Left lobe of liver (tissue), 2 donors: ENCODE measurements at places on chromosomes 1 and 21.

GRCh38 chr21:36542312-36543101 is 62.6 kb upstream of the CLDN14 start:
- DNase-seq, result no peak

- no peak for DNase-seq
Measured at GRCh38 chr1:28139025-28139712, 37.3 kb downstream of the PTAFR start.

- no peak for DNase-seq
Measured at GRCh38 chr21:42374864-42375499, 8.6 kb upstream of the TFF1 start.

DNA sequence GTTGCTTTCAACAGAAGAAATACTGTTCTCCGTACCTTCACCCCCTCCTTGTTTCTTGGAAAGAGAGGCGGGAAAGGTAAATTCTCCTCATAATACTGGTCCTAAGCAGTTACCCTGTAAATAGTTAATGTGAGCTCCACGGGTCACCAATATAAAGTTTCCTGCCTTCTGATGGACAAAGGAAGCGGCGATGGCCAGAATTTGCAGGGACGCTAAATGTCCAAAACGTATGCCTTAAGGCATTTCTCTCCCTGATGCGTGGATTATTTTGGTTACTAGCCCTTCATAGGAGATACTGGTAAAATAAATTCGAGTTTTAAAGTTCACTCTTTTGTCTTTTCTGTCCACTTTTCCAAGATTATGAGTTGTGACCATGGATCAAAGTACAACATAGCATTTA is 898 bp upstream of the PTGS2 start:
- no peak for DNase-seq

GRCh38 chr1:241357366-241358340 is 648 bp upstream of the RGS7 start:
- DNase-seq, result no peak

DNA sequence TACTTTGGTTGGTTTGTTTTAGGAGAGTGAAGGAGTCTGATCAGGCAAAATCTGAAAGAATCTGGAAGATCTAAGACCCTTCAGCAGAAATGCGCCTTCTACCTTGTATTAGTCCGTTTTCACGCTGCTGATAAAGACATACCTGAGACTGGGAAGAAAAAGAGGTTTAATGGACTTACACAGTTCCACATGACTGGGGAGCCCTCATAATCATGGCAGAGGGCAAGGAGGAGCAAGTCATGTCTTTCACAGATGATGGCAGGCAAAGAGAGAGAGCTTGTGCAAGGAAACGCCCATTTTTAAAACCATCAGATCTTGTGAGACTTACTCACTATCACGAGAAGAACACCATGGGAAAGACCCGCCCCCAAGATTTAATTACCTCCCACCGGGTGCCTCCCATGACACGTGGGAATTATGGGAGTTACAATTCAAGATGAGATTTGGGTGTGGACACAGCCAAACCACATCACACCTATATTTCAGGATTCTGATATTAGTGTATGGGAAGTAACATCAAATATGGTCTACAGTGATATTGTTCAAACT is 99.3 kb downstream of the GLUL start:
- no peak for DNase-seq

GRCh38 chr1:35657851-35658250 is 16.5 kb upstream of the PSMB2 start:
- no peak for DNase-seq

- DNase-seq, result no peak
Measured at GRCh38 chr1:145826030-145826429, 2.0 kb downstream of the POLR3C start.
